ENCODE measurements at places on chromosomes 3 and 15.

DNA sequence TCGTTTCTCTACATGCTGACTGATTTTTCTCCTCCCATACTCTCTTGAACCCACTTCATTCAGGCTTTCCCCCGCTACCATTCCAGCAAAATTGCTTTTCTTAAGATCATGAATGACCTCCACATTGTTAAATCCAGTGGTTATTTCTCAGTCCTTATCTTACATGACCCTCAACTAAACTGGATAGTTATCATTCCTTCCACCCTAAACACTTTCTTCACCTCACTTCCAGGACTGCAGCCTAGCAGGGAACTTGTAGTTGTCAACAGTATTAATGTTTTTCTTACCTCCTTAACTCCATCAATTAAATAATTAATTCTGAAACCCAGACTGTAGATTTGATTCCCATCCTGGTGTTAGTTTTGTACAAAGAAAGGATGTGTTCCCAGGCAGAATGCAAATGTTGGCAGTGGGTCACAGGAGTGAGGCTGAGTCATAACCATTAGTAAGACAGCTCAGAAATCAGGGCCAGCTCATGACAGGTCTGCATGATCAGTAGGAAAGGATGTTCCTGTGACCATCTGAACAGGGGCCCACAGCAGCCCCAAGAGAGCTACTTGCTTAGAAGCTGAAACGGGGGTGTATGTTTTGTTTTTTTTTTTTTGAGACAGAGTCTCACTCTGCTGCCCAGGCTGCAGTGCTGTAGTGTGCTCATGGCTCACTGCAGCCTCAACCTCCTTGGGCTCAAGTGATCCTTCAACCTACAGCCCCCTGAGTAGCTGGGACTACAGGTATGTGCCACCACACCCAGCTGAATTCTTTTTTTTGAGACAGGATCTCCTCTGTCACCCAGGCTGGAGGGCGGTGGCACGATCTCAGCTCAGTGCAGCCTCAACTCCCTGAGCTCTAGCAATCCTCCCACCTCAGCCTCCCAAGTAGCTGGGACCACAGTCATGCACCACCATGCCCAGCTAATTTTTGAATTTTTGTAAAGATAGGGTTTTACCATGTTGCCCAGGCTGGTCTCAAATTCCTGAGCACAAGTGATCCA, 9.1 kb downstream of the BCL2L10 start:
- no peak for DNase-seq

- no peak for DNase-seq
These were observed 51.0 kb upstream of the EIF1B start for GRCh38 chr3:40258555-40258954.

DNA sequence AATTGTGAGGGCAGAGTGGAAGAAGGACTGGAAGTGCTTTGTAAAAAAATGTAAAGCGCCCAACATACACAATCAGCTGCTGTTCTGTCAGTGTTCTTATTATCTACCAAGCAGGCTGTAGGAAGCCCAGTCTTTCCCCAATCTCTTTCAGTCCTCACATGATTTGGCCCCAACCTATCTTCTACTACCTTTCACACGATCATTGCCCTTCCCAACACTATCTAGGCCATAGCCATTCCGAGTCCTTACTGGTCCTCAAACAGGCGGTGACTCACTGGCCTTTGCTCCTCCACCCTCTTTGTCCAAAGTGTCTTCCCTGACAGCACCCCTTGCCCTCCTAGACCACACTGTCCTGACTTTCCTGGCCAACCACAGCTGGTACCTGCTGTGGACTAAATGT, 861 bp upstream of the RFT1 start:
- DNase-seq, result no peak

DNA sequence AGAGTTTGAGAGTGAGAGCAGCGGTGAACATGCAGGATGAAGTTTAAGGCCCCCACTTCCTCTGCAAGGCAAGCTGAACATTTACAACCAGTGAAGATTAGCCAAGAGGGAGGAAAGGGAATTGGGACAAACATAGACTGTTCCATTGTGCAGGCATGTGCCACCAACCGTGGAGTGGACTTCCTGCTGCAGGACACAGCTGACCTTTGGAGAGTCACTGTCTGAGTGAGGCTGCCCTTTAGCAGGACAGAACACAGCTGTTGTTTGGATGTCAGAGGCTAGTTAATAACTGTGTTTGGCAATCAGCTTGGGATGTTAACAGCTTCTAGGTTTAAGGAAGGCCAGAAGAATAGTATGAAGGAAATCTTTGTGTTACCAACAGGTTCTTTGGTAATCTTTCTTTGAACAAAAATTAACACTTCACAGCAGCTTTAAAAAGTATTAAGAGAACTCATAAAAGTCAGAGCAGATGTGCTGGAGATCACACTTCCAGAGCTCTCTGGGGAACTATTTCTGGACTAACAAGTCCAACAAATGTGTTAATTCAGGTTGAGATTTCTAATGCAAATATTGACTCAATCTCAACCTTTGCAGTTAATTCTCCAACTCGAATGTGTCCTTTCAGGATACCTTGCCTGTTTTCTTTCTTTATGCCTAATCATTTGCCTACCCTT, 31.4 kb downstream of the CTDSPL start:
- DNase-seq, result no peak

- no peak for DNase-seq
These were observed 77.6 kb upstream of the DLG1 start for GRCh38 chr3:197376020-197376419.

DNA sequence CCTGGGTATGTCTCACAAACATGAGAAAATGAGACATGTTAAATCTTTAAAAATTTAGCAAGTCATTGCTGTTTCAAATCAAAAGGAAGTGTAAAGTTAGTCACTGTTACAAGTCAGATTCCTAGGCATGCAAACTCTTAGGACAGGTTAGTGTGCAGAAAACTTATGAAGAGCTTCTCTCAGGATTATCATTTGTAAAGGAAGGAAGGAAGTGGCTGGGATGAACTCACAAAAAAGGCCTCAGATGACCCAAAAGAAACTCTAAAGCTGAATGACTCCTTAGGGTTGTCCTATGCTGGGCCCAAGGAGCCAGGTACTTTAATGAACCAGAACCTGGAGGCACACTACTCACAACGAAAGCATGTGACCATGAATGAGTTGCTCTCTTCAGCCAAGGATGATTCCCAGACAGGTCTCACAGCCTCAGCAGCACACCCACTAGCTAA, 25.0 kb downstream of the MSL2 start:
- DNase-seq, result no peak
